Activated T-helper 1 cell treated with anti-CD3 and anti-CD28 coated beads, Interleukin-12 subunit alpha, Interleukin-12 subunit beta, Interleukin-2, Interleukin-4 antibody, amounts not matched to agents 30 ng/mL and 10 ng/mL and 1 ng/mL, durations not matched to agents 14 hours and 24 hours and 36 hours (primary cell): ENCODE measurements at places on chromosomes 6 and 20. TPM values are rescaled to one million over a fixed set of nuclear protein-coding genes. Genes with fewer than 3 reads are reported as not detected.
A peak's percentile ranks its signal among the peaks of the same experiment; 100 is the strongest.

DNA sequence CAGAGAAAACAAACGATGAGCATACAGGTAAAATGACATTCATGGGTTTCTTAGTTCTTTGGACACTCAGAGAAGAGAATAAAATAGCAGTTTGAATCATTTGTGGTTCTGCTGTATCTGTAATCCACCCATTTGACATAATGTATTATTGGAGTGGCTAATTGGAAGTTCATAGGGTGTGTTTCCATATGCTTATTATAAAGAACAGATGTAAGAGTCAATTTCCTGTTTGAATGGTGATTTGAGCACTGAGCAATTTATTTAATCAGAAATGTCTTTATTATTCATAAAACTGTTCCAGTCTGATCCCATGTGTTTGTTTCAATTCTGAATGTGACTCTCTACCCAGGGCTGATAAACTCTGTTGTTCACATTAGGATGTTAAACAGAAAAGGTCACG is 939.1 kb downstream of the KIF16B start:
- no peak overlapping the region for H3K27ac ChIP-seq
- no peaks in the 10 kb centered on the region for H3K4me1 ChIP-seq
- H3K4me3 ChIP-seq = no peak overlapping the region
- H3K27me3 ChIP-seq = no peaks in the 10 kb centered on the region

- no peaks in the 10 kb centered on the region for H3K27me3 ChIP-seq
- no peak overlapping the region for H3K4me3 ChIP-seq
- no peak for DNase-seq
These were observed 441.9 kb upstream of the PTCHD4 start for GRCh38 chr6:48552905-48553304.

- no peak for DNase-seq
- no peak overlapping the region for H3K27ac ChIP-seq
- no peaks in the 10 kb centered on the region for H3K27me3 ChIP-seq
- peaks cover 44% of the 10 kb centered on the region for H3K4me1 ChIP-seq
- no peak overlapping the region for H3K4me3 ChIP-seq
- H3K36me3 ChIP-seq = peaks cover 10% of the 10 kb centered on the region
These were observed 66.1 kb downstream of the TSHZ2 start for GRCh38 chr20:53038299-53038698.

- no peak overlapping the region for H3K27ac ChIP-seq
- H3K36me3 ChIP-seq = no peaks in the 10 kb centered on the region
- H3K4me1 ChIP-seq = no peaks in the 10 kb centered on the region
- H3K4me3 ChIP-seq = no peak overlapping the region
- no peak for DNase-seq
These were observed 141.5 kb upstream of the AGPAT4 start for GRCh38 chr6:161415302-161415855.

DNA sequence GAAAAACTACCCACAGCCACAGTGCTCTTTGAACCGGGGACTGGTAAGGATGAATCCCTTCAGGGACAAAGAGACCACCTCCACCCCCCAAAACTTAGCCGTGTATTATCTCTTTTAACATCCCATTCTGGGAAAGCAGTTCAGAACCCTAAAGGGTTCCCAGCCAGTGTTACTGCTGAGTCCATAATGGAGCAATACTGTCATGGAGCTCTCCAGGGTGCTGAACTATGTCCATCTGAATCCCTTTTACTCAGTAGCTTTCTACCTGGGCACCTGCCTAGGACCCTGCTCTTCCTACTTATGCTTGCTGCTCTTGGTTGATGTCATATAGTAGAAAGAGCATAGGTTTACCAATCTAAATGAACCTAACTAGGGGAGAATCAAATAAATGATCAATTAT is 22.3 kb upstream of the SAYSD1 start:
- H3K27ac ChIP-seq = no peak overlapping the region
- H3K36me3 ChIP-seq = no peaks in the 10 kb centered on the region
- peak; percentile 37 for DNase-seq
- H3K27me3 ChIP-seq = no peaks in the 10 kb centered on the region
- no peak overlapping the region for H3K4me3 ChIP-seq

DNA sequence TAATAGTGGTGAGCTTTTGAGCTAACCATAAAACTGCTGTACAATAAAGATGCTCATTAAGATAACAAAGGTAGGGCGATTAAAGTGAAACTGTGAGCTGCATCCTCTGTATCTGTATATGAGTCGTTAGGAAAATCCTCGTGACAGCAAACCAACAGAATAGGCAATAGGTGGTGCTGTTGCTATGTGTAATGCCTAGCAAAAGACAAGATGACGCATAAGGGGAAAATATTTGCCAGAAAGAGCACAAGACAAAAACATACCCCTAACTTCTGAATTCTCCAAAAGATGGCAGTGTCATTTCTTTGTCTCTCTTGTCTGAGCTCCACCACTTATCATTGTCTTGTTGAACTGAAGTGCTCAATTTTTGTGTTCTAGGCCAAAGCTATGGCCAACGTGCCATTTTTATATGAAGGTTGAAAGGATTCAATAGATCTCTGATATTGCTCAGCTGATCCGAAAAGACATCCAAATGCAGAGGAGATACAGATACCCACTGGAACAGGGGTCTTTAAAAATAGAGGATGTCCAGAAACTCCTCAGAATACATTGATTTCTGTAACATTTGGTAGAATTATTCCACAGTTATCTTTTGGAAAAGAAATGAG is 56.3 kb upstream of the ANKEF1 start:
- no peak overlapping the region for H3K4me3 ChIP-seq
- no peak overlapping the region for H3K27ac ChIP-seq
- peaks cover 7% of the 10 kb centered on the region for H3K27me3 ChIP-seq
- no peaks in the 10 kb centered on the region for H3K36me3 ChIP-seq
- peak; percentile 26 for DNase-seq

- H3K27me3 ChIP-seq = peaks cover 33% of the 10 kb centered on the region
- no peak overlapping the region for H3K27ac ChIP-seq
- peaks cover 3% of the 10 kb centered on the region for H3K36me3 ChIP-seq
- peaks cover 16% of the 10 kb centered on the region for H3K4me1 ChIP-seq
- DNase-seq = no peak
These were observed 47.1 kb downstream of the TRIM27 start for GRCh38 chr6:28876710-28877109.

DNA sequence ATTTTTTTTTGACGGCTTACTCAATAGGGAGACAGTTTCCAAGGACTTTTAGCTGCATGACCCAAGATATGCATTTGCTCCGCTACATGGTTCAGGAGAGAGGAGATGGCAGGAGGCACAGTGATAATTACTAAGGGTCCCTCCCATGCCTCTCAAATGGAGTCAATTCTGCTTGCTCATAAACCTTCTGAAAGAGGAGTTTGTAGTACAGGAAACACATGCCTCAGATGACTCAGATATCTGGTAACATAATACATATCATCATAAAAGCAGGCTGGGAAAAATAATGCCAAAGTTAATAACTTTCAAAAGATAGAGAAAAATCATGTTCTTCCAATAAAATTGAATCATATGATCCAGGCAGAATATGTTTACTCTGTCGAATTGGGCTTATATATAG is 97.6 kb upstream of the DEFB112 start:
- no peaks in the 10 kb centered on the region for H3K27me3 ChIP-seq
- H3K4me3 ChIP-seq = no peak overlapping the region
- no peak overlapping the region for H3K27ac ChIP-seq
- no peak for DNase-seq

The ZC3H12D gene
- total RNA-seq = 94.7 and 96.7 TPM in 2 replicates

The HUS1B gene
- 2.7 and 2.8 TPM in 2 replicates for total RNA-seq

The RPRD1B gene
- 48.8 and 49.7 TPM in 2 replicates for total RNA-seq
